ENCODE measurements at places on chromosomes 7 and 10. TPM values are rescaled to one million over a fixed set of nuclear protein-coding genes. Genes with fewer than 3 reads are reported as not detected.

DNAJC12 gene
- not detected for total RNA-seq

LRRC18 gene
- total RNA-seq: not detected

C10orf143 gene
- 1.8 TPM for total RNA-seq

LIPJ gene
- not detected for total RNA-seq

RABGEF1 gene
- 52.8 TPM for total RNA-seq

UNCX gene
- not detected for total RNA-seq

SPDYE5 gene
- total RNA-seq: not detected

CALHM3 gene
- not detected for total RNA-seq

GRM3 gene
- total RNA-seq: not detected
